ENCODE measurements at places on chromosomes 3 and 15.

DNA sequence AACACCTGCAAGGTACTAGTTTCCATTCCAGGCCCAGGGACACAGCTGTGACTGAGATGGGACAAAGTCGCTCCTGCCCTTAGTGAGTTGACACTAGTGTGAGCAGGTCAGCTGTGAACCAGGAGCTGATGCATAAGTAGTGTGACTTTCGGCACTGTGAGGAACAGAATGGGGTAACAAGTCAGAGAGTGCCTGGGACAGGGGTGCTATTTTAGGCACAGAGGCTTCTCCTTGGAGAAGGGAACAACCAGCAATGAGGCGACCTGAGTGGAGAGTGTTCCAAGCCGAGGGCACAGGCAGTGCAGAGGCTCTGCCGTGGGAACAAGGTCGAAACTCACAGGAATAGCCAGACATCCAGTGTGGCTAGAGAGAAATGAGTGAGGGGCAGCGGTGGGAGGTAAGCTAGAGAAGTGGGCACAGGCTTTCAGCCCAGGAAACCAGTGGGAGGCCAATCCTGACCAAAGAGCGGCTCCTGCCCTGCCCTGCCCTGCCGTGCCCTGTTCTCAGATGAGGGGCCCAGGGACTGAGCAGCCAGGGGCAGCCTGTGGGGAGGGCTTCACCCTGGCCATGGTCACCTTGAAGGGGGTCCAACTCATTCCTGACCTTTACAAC, 14.2 kb downstream of the DNAH1 start:
- no peak for DNase-seq

GRCh38 chr15:60086681-60087429, 82.7 kb downstream of the FOXB1 start:
- no peak for DNase-seq

- DNase-seq = no peak
Observed at GRCh38 chr3:5464649-5465048, 277.1 kb downstream of the EDEM1 start.

GRCh38 chr3:177468816-177469215, 271.5 kb upstream of the TBL1XR1 start:
- no peak for DNase-seq

- DNase-seq = no peak
Observed at GRCh38 chr15:76941636-76942035, 10.1 kb downstream of the RCN2 start.

- no peak for DNase-seq
Observed at GRCh38 chr3:127035677-127036076, 52.8 kb downstream of the PLXNA1 start.

GRCh38 chr15:64070965-64071851, 22.4 kb downstream of the CIAO2A start:
- no peak for DNase-seq

GRCh38 chr3:8891774-8892173, 71.5 kb downstream of the RAD18 start:
- no peak for DNase-seq

DNA sequence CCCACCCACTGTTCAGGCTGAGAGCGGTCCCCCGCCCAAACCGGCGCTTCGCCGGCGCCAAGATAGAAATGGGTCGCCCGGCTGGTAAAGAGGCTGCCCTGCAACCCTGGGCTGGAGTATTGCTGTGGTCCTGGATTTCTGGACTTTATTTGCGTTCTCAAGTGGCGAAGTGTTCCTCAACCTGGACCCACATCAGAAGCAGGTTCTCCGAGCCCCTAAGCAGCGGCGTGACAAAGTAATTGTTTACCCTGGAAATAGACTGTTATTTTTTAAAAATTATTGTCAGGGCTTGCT, 481 bp upstream of the DYNC1LI1 start:
- no peak for DNase-seq

DNA sequence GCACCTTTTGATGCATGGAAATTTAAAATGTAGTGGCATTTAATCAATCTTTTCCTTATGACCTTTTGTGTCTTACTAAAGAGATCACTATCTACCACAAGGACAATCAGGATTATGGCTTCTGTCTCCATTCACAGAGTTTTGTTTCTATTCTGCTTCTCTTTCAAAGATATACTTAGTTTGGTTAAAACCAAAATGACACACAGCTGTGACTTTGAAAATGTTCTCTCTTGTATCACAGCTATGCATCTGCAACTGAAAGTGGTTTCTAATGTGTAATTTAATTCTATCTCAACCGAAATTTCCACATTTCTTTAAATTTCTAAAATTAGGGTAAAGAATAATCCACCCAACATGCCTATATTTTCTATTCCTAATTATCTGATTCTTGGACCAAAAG, 27.7 kb downstream of the HLTF start:
- DNase-seq = no peak

GRCh38 chr15:64970698-64971097, 19.0 kb downstream of the SPG21 start:
- no peak for DNase-seq

GRCh38 chr3:127761441-127761801, 60.9 kb downstream of the MGLL start:
- no peak for DNase-seq

DNA sequence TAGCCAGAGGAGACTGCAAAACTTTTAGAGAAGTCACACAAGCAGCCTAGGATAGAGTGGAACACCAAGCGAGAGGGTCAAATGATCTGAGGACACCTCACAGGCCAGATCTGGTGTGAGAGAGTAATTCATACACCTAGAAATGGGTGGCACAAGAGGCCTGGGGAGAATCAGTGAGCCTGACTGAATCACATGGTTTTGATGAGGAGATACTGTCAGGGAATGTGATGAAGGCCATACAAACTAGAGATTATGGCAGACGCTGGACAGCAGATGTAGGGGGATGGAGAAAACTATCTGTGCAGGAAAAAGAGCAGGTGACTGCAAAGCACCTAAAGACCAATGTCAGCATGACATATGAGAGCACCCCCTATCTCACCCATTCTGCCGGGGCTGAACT, 105.0 kb upstream of the TTC14 start:
- DNase-seq = no peak

GRCh38 chr3:15241341-15241740, 35.3 kb downstream of the CAPN7 start:
- DNase-seq = no peak

- DNase-seq = no peak
Observed at GRCh38 chr15:80846031-80846815, 67.1 kb downstream of the CEMIP start.

DNA sequence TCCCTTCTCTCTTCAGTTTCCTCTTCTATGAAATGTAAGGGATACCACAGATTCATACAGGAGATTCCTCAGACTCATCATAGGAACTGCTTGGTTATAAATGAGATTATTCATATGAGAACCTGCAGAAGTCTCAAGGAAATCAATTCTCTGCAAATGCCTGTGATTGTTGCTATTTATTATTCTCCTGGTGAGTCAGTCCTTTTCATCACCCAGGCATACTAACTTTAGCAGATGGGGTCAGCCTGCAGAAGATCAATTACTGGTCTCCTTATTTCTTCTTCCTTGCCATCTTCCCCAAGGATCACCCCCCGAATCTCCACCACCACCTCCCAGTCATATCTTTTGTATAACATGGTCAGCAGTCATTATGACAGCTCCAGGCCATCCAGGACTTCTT, 53.8 kb upstream of the DCP1A start:
- no peak for DNase-seq

GRCh38 chr15:95210436-95210981, 979.1 kb downstream of the MCTP2 start:
- DNase-seq = no peak

GRCh38 chr3:197586181-197586580, 30.4 kb upstream of the BDH1 start:
- DNase-seq = no peak

GRCh38 chr15:42353061-42353460, 6.2 kb upstream of the CAPN3 start:
- DNase-seq = no peak

DNA sequence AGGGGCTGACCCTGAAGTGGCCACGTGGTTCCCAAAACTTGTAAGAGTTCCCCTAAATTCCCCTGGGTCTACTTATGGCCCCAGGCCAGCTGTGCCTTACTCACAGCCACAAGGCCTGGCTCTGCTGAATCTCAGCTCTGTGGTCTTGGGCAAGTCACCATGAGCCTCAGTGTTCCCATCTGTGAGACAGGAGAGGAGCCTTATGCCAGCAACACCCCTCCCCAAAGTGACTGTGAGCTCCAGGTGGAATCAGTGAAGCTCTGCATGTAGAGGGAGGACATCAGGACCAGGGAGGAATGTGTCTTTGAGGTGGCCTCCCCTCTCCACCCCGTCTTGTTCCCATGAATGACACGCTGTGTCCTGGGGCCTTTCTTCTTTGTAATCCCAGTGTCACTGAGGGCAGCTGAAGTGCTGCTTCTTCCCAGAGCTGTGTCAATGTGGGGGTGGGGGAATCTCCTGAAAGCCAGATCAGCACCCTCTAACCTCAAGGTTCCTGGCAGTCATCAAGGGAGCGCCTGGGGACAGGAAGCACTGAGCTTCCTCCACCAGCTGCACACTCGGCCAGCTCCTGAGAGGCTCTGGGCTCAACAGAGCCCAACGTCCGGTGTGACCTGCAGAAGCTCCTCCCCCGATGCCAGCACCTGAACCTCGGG, 258.9 kb downstream of the UACA start:
- no peak for DNase-seq

DNA sequence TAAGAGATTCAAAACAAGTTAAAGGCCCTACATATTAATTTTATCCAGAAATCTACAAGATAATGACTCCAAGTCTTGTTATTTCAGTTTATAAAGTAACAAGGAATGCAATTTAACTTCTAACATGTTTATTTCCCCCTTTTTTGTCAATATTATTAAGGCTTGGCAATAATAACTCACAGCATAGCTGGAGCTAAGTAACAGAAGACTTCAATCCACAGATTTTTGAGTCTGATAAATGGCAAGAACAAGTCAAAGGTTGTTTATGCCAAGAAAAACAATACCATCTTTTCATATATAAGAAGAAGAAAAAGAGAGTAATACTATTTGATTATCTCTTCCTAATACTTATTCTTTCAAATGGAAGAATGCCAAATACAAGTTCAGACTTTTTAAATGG, 631.0 kb upstream of the CCDC54 start:
- no peak for DNase-seq

DNA sequence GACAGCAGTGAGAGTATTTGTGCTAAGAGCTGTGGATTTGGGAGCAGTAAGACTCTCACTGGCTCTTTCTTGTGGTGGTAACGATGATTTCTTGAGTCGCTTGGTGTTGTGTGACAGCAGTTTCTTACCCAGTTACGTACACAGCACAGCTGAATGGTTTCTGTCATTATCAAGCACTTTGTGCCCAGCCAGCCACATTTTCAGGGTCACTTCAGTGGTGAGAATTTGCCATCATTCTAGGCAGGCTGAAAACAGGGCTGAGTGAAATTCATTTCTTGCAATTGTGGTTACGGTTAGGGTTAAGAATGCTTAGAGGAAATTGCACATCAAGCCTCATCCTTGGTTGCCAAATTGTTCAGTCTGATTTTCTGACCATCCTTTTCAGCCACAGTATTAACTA, 130.1 kb downstream of the RYR3 start:
- DNase-seq = no peak

DNA sequence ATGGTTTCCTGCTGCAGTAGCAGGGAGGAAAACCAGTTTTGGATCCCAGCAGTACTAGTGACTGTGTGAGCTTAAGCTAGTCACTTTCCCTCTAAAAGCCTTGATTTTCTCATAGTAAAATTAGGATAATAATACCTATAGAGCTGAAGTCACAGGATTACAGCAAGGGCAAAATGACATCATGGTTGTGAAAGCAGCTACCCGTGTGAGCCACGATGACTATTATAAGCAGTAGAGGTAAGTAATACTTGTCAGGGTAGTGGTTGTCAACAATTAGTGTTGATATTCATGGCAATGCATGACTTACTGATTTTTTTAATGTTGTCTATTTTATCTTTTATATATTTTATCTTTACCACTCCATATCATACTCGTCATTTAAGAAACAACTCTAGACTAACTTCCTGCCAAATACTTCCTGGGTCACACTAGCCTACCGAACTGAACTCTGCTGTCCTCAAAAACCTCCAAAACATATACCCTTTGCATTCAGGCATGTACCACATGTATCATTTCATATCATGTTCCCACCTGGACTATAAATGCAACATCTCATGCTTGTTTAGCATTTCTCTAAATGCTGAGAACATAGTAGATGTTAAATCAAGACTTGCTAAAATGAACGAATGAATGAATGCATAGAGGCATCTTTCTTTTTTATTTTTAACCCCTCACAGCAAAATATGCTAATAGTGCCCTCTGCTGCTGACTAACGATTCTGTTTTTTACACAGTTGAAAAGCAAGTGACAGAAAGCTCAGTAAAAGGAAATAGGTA, 172.6 kb downstream of the P3H2 start:
- no peak for DNase-seq

DNA sequence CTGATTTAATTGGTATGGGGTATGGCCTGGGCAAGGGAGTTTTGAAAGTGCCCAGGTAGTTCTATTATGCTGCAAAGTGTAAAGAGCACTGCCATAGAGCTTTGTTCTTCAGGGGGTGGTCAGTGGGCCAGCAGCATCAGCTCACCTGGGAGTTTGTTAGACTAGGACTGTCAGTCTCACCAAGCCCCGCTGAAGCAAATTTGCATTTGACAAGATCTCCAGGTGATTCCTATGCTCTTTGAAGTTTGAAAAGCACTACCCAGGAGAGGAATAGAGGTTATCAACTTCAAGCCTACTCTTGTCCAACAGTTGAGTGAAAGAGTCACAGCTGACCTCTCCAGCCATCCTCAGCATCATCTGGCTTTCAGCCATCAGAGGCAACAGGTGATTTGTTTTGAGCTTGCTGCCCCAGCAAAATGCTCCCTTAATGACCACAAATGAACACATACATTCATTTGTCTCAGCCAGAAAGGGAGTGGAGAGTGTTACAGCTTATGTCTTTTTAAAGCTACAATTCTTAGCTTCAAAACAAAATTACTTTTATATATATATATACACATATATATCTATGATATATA, 8.0 kb downstream of the ZSCAN2 start:
- no peak for DNase-seq

DNA sequence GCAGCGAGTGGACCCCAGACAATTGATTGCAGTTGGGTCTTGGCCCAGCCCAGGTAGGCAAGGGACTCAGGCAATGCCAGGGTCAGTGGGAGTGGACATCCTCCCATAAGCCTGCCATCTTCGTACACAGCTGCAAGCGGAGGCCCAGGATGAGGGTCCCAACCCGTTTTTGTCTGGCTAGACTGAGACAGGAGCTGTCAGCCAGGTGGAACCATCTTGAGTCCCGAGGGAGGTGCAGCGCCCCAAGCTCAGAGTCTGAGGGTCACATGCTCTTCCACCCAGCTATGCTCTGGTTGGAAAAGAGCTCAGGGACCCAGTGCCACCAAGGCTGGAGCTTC, 22.6 kb upstream of the IP6K2 start:
- DNase-seq = no peak

DNA sequence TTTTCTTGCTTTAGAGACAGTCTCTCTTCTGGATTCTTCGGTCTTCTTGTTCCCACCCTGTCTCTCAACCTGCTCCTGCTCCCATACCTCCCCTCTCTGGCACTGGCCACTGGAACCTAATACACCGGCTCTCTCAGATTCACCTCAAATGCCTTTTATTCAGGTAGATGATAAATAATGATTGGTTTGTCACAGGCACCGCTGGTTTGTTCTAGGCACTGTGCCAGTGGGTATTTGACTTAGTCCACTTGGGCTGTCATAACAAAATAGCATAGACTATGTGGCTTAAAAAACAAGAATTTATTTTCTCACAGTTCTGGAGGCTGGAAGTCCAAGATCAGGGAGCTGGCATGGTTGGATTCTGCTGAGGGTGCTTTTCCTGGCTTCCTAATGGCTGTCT, 278.2 kb upstream of the STT3B start:
- DNase-seq = no peak

- DNase-seq = no peak
Observed at GRCh38 chr3:11328196-11328945, 56.2 kb downstream of the ATG7 start.

Data from stimulated activated CD4-positive, alpha-beta T cell treated with anti-CD3 and anti-CD28 coated beads, Interleukin-15, amount 100 ng/mL, for 1 hour (primary cell).